ENCODE measurements at places on chromosomes 11 and 22.

- no peaks in the 10 kb centered on the region for H3K36me3 ChIP-seq
- no peak overlapping the region for H3K27ac ChIP-seq
- no peak for DNase-seq
- H3K27me3 ChIP-seq: no peaks in the 10 kb centered on the region
- H3K4me1 ChIP-seq: no peaks in the 10 kb centered on the region
These were observed 29.5 kb downstream of the APOL5 start for GRCh38 chr22:35746946-35747703.

DNA sequence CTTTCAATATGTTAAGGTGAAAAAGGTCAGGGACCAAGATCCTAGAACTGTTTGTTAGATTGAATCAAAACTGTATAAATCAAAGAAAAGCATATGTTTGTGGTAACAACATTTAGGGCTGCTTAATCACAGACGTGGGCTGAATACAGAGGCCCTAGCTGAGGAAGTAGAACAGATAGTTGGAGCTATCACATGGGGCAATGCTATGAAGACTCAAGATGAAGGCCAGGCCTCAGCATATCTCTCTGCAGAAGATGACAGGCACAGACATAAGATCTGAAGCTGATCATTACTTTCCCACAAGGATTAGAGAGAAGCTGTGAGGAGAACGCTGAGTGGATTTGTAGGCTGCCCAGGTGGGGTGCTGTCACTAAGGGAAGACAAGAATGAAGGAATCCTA, 158.6 kb upstream of the CARD18 start:
- no peak for DNase-seq
- H3K4me3 ChIP-seq: no peak overlapping the region
- no peaks in the 10 kb centered on the region for H3K4me1 ChIP-seq
- no peaks in the 10 kb centered on the region for H3K27me3 ChIP-seq
- no peak overlapping the region for H3K27ac ChIP-seq

DNA sequence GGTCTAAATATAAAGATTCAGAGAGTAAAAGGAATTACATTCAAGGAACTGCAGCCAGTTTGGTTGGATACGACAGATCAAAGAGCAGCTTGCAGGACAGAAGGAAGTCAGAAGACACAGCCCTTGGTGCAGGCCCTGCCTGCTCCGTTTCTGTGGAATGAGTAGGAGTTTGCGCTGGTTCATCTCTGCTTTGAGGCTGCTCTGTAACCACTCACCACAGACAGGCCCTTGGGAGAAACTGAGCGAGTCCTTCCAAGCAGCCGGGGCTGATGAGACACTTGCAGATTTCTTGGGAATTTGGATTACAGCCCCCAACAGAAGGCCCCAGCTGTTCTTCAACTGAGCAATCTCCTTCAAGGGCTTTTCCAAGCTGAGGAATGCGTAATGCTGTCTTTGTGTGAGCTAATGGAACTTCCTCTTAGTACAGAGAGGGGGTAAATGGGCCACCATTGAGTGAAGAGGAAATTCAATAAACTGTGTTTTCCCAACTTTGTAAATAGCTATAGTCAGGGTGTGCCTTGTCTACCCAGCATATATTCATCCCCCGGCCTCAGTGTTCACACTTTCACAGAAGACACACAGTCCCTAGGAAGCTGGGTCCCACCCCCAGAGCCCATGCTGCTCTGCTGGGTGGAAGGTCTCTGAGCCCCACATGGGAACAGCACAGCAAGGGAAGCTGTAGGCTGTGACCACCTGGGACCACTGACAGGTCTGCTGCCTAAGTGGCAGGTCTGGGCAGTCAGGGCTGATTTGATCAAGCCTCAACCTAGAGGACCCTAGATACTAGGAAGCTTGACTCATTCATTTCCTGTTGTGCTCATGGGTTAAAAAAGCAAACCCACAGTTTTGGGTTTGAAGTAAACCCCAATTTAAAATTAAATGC, 16.6 kb downstream of the IL10RA start:
- H3K4me3 ChIP-seq: no peak overlapping the region
- DNase-seq: no peak
- no peaks in the 10 kb centered on the region for H3K4me1 ChIP-seq
- H3K36me3 ChIP-seq: no peaks in the 10 kb centered on the region
- H3K27me3 ChIP-seq: no peaks in the 10 kb centered on the region
- peak overlapping the region; percentile 61 for H3K27ac ChIP-seq

- H3K27me3 ChIP-seq: peaks cover 10% of the 10 kb centered on the region
- H3K36me3 ChIP-seq: no peaks in the 10 kb centered on the region
- H3K4me3 ChIP-seq: peak overlapping the region; percentile 66
- DNase-seq: no peak
- H3K27ac ChIP-seq: no peak overlapping the region
These were observed 12.9 kb downstream of the ROBO3 start for GRCh38 chr11:124877910-124878758.

GRCh38 chr22:27108425-27109114, 451.2 kb downstream of the MIAT start:
- peak; percentile 78 for DNase-seq
- no peak overlapping the region for H3K4me3 ChIP-seq
- peak overlapping the region; percentile 52 for H3K27ac ChIP-seq
- H3K36me3 ChIP-seq: no peaks in the 10 kb centered on the region
- H3K27me3 ChIP-seq: no peaks in the 10 kb centered on the region

GRCh38 chr11:8967184-8967583, 2.9 kb upstream of the TMEM9B start:
- H3K4me3 ChIP-seq: no peak overlapping the region
- H3K27ac ChIP-seq: no peak overlapping the region
- H3K36me3 ChIP-seq: no peaks in the 10 kb centered on the region
- no peak for DNase-seq
- peaks cover 12% of the 10 kb centered on the region for H3K4me1 ChIP-seq

DNA sequence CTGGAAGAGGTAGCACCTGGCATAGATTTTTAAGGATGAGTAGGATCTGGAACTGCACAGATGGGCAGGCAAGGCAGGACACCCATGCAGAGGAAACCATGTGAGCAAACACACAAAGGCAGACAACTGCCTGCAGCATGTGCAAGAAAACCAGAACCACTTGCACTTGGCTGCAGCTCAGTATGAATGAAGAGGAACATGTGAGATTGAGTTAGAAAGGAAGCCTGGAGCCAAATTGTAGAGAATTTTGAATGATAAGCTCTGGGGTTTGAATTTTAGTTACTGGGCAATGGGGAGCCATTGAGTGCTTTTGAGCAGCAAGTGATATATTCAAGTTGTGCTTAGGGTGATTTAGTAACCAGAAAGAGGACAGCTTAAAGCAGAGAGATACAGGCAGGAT, 583.4 kb downstream of the SOX6 start:
- H3K27me3 ChIP-seq: no peaks in the 10 kb centered on the region
- no peak for DNase-seq
- H3K36me3 ChIP-seq: no peaks in the 10 kb centered on the region
- H3K27ac ChIP-seq: no peak overlapping the region

- no peak for DNase-seq
- no peak overlapping the region for H3K4me3 ChIP-seq
- no peak overlapping the region for H3K27ac ChIP-seq
- no peaks in the 10 kb centered on the region for H3K4me1 ChIP-seq
- H3K27me3 ChIP-seq: no peaks in the 10 kb centered on the region
These were observed 117.6 kb upstream of the FGF3 start for GRCh38 chr11:69936771-69937170.

GRCh38 chr11:85682330-85683305, 3.4 kb downstream of the CCDC89 start:
- peak overlapping the region; percentile 48 for H3K4me3 ChIP-seq
- H3K27me3 ChIP-seq: no peaks in the 10 kb centered on the region
- no peaks in the 10 kb centered on the region for H3K4me1 ChIP-seq
- H3K36me3 ChIP-seq: no peaks in the 10 kb centered on the region
- DNase-seq: peak; percentile 25

DNA sequence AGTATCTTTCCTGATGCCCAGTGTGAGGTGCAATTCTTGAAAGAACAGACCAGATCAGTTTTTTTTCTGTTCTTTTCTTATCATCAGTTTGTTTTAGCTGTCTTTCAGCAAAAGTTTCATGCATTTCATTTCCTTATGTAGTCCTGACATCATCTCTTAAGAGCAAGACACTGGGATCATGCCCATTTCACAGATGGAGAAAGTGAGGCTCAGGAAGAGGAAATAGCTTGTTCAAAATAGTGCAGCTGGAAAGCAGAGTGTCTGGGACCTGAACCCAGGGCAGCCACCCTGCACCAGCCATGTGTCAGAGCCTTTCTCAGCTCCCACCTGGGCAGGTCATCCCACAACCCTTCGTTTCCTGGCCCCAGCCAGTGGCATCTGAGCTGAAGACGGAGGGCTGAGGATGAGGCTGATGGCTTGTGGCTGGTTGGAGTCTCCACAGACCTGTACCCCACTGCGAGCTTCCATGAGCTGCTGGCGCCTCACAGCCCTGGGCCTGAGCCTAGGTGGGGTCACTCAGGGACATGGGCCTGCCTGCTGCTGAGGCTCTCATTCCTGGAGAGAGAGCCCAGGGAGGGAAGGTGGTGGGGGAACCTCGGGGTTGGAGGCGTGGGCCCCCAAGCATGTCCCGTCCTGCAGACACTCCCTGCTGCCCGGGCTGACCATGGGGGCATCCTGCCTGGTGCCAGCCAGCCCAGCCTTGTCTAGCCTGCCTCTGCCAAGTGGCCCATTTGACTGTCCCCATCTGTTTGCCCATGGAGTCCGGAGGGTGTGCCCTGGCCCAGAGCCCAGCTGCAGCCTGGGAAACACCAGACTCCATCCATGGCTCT, 61.8 kb downstream of the SMIM38 start:
- no peak overlapping the region for H3K27ac ChIP-seq
- no peaks in the 10 kb centered on the region for H3K4me1 ChIP-seq
- DNase-seq: peak; percentile 59
- no peaks in the 10 kb centered on the region for H3K27me3 ChIP-seq

GRCh38 chr22:44143105-44143474, 37.6 kb upstream of the PARVG start:
- H3K4me3 ChIP-seq: no peak overlapping the region
- no peak for DNase-seq

DNA sequence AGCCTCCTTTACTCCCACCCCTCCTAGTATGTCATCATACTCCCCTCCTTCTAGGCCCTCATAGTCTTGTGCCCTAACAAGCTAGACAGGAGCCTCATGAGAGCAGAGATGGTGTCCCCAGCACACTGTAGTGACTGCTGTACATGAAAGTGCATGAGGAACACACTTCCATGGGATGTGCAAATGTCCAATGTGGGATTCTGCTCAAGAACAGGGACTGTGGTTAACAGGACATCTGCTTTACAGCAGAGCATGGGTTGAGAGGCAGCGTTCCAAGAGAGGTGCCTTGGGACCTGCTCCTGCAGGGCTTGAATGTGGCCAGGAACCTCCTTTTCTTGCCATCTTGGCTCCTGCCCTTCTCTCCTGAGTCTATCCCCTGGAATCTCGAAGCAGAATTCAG, 45.3 kb downstream of the HIRA start:
- DNase-seq: no peak
- H3K27me3 ChIP-seq: no peaks in the 10 kb centered on the region
- H3K27ac ChIP-seq: no peak overlapping the region
- no peak overlapping the region for H3K4me3 ChIP-seq
- H3K4me1 ChIP-seq: no peaks in the 10 kb centered on the region

GRCh38 chr11:74538680-74539079, 45.2 kb upstream of the LIPT2 start:
- DNase-seq: no peak
- H3K36me3 ChIP-seq: no peaks in the 10 kb centered on the region

DNA sequence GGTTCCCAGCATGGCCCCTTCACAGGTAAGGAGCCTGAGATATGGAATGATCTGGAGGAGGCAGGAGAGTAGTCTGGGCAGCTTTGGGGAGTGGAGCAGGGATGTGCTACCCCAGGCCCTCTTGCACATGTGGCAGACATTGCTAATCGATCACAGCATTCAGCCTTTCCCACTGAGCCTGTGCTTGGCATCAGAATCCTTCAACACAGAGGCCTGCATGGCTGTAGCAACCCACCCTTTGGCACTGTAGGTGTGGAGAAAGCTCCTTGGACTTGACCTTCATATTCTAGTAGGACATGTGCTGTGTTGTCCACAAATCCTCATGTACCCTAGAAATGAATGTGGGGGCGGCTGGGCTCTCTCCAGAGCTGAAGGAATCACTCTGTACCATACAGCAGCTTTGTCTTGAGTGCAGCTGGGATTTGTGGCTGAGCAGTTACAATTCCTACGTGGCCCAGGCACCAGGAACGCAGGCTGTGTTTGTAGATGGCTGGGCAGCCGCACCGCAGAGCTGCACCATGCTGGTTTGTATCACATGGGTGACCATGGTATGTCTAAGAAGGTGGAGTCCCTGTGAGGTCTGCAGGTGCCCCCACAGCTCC, 21.8 kb upstream of the PPP6R3 start:
- peaks cover 2% of the 10 kb centered on the region for H3K4me1 ChIP-seq
- no peak for DNase-seq
- H3K36me3 ChIP-seq: no peaks in the 10 kb centered on the region
- no peaks in the 10 kb centered on the region for H3K27me3 ChIP-seq
- no peak overlapping the region for H3K4me3 ChIP-seq

DNA sequence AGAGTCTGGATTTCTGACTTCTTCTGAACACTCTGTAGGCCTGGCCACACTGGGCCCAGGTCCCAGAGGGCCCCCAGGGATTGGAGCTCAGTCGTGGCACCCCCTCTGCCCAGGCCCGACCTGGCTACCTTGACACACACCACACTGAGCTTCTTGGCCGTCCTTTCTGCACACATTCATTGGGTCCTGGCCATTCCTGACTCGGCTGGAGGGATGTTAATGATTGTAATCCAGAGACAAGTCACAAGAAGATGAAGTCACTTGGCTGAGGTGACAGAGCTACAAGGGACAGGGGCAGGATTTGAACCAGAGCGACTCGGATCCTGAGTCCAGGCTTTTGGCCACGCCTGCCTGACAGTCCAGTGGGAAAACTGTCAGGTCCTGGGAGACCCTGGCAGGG, 23.9 kb upstream of the PDGFB start:
- no peak for DNase-seq
- H3K27me3 ChIP-seq: no peaks in the 10 kb centered on the region
- no peaks in the 10 kb centered on the region for H3K36me3 ChIP-seq
- H3K4me1 ChIP-seq: no peaks in the 10 kb centered on the region
- H3K4me3 ChIP-seq: no peak overlapping the region

- no peaks in the 10 kb centered on the region for H3K4me1 ChIP-seq
- H3K27me3 ChIP-seq: no peaks in the 10 kb centered on the region
- H3K4me3 ChIP-seq: no peak overlapping the region
- H3K27ac ChIP-seq: no peak overlapping the region
These were observed 8.5 kb upstream of the ME3 start for GRCh38 chr11:86680716-86681482.

GRCh38 chr22:39003165-39003638, 10.9 kb upstream of the APOBEC3C start:
- H3K27ac ChIP-seq: no peak overlapping the region
- no peaks in the 10 kb centered on the region for H3K4me1 ChIP-seq
- peak; percentile 66 for DNase-seq
- H3K36me3 ChIP-seq: no peaks in the 10 kb centered on the region

GRCh38 chr11:10975287-10975721, 117.5 kb upstream of the ZBED5 start:
- H3K27ac ChIP-seq: no peak overlapping the region
- no peaks in the 10 kb centered on the region for H3K27me3 ChIP-seq
- H3K4me3 ChIP-seq: no peak overlapping the region
- no peak for DNase-seq
- no peaks in the 10 kb centered on the region for H3K4me1 ChIP-seq
- no peaks in the 10 kb centered on the region for H3K36me3 ChIP-seq

Measured in breast epithelium (tissue), 4 donors.